HFFc6 (cell line): ENCODE measurements at places on chromosomes 12 and 14.

- DNase-seq, result no peak
These were observed 8.6 kb upstream of the NXPH4 start for GRCh38 chr12:57207731-57208630.

DNA sequence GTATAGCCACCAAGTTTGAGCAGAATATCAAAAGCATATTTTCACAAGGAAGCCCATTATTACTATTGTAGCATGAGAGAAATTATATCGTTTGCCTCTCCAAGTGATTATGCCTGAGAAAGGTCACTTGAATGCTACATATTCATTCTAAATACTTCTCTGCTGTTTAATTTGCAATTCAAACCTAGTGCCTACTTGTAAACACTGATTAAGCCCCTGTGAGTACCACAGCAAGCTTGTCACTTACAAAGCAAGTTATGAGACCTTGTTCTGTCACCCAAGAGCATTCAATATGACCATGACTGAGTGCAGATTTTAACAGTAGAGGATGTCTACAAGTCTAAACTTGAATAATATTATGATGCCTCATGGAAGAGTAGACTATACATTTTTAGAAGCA lies 124.7 kb upstream of the SSTR1 start:
- no peak for DNase-seq

- DNase-seq, result no peak
These were observed 1182.2 kb downstream of the FLRT2 start for GRCh38 chr14:86712176-86712575.

DNA sequence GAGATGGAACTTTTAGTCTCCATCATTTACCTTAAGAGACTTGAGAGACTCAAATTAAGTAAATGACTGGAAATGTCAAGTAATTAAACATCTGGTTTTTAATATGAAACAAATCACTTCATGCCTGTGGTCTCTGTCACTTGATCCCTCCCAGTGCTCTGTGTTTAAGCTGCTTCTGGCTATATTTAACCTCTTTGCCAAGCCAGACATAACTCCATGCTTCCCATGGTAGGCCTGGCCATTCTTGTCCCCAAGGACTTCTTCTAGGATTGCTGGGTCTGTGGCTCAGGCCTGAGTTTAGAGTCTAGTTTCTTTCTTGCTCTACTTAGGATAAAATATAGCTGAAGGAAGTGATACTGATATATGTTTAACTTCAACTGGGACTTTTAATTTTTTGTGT lies 1013.6 kb downstream of the FLRT2 start:
- DNase-seq, result no peak

GRCh38 chr14:19771895-19772430 lies 1.3 kb upstream of the OR4M1 start:
- no peak for DNase-seq

DNA sequence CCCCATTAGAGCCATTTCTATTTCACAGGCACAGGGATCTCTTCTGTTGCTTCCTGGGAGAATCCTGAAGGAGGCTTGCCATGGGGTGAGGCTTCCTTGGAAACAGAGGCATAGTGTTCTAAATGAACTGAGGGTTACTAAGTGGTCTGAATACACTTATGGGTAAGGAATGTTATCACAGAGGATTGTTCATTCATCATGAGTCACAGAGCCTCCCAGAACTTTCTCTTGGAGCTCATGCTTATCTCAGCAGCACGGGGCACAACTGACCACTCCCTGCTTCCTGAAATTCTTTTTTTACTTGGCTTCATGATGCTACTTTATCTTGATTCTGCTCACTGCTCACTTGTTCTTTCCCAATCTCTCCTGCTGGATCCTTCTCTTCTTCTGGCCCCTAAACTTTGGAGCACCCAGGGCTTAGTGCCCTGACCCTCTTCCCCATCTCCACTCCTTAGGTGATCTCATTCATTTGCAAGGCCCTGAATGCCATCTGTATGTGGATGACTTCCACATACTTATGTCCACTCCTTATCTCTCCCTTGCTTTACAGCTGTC lies 57.9 kb downstream of the ANO6 start:
- peak; percentile 97 for DNase-seq

DNA sequence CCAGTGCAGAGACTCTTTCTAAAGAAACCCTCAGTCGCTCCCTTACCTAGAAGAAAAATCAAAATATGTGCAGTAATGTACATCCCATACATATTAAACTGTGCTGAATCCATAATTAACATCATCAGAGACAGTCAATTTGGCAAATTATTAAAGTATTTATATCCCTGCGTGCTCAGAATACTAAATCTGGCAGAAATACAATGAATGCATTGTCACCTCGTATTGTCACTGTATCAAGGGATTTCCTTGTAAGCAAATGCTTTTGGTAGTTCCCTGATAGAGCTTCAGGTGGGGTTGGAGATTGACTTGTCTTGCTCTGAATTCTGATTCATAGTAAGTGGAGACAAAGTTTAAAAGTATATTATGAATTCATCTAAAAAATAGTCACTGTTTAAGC lies 319.1 kb downstream of the PPFIA2 start:
- DNase-seq, result no peak

- DNase-seq, result no peak
These were observed 11.9 kb downstream of the GLTP start for GRCh38 chr12:109868182-109869051.

DNA sequence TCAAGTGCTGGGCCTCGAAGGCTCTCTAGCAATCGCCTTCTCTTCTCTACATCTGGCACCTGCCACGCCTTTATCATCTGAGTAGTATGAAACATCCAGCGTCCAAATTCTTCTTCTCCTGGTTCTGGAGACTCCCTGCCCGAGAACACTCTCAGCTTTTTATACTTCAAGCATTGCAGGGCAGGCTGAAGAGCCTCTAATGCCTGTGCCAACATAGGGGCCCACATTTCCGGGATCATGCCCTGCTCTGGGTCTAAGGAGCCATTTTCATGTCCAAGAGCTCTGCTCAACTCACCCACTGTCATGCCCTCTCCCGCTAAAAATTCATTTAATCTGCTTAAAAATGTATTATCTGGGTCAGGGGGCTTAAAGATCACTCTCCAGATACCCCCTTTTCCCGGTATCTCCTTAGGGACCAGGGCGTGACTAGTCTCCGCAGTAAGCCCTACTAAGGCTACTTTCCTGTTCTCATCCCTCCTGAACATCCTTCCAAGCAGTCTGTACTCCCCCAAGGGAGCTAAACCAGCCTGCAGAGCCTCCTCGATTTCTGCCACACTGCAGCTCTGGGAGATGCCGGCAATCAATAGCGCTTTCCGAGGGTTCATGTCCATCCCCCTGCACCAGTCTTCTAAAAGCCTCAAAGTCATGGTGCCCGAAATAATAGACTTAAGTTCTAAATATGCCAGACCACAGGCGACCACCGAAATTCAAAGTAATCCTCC lies 940 bp downstream of the MOAP1 start:
- DNase-seq, result no peak

- no peak for DNase-seq
These were observed 47.9 kb upstream of the PLEKHG7 start for GRCh38 chr12:92654929-92655328.

DNA sequence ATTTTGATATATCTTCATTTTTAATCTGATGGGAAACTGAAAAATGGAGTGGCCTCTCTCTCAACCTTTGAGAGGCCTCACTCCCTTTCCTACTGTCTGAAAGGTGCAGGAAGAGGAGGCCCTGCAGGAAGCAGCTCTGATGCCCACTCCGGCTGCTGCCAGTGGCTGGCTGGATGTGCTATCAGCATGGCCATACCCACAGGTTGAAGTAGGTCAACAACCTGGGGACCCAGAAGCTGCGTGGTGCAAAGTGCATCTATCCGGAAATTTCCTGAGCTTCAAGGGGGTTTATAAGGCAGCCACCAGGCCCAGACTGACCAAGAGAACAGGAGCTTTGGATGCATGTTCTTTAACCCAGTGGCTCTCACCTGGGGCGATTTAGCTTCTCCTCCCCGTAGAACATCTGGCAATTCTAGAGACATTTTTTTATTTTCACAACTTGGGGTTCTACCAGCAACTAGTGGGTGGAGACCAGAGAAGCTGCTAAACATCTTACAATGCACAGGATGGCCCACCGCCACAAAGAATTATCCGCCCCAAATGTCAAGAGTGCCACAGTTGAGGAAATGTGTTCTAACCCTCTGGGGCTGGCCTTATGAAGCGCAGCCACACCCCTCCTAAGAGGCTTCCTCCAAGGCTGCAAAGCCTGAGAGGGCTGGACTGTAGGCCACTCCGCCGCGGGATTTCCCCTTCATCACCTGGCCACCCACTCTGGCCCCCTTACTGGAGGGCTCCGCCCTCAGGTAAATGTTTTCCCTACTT lies 8.2 kb upstream of the BATF start:
- DNase-seq, result no peak

DNA sequence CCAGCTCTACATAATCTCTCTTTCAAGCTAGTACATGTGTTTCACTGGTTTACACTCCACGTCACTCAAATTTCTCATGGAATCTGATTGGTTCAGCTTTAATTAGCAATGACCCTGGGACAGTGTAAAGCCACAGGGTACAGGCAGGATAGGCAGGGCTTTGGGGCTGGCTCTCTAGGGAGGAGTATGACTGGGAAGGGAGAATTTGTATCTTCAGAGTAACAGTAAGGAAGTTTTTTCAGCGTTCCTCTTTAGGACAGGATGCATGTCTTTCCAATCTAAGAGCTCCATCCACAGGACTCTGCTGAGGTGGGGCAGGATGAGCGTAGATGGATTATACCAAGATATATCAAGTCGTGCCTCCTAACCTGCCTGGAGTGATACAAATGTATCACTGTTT lies 112.0 kb upstream of the CLEC14A start:
- no peak for DNase-seq

DNA sequence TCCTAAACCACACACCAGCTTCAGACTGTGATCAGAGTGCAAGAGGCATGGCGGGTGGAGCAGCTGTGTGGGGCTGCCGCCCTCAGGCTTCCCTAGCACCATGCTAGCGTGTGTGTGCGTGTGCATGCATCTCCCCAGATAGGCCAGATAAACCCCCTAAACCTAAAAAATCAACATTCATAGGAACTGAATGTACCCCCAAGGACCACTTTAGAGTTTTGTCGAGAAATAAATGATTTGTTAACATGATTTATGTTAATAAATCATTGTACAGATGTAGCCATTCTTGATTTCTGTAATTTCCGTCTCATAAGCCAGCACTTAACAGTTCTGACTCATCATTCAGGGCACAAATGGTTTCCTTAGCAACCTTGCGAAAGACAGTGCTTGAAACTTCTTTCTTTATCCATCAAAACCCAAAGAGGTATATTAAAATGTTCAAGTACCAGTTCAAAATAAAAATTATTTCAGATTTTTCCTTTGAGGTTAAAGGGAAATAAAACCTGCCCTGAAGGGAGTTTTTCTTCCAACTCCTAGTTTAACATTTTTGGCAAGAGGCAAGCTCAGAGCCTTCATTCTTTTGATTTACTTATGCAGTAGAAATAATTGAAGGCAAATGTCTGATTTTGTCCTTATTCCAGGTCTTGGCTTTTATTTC lies 206.2 kb upstream of the RGS6 start:
- peak; percentile 72 for DNase-seq

GRCh38 chr12:107373238-107373809 lies 280.0 kb upstream of the CRY1 start:
- no peak for DNase-seq

- DNase-seq, result no peak
These were observed 10.3 kb upstream of the ISM2 start for GRCh38 chr14:77508876-77509275.

- DNase-seq, result no peak
These were observed 15.0 kb downstream of the CCDC85C start for GRCh38 chr14:99589031-99589441.

GRCh38 chr12:107058190-107058589 lies 35.2 kb downstream of the CRY1 start:
- no peak for DNase-seq

DNA sequence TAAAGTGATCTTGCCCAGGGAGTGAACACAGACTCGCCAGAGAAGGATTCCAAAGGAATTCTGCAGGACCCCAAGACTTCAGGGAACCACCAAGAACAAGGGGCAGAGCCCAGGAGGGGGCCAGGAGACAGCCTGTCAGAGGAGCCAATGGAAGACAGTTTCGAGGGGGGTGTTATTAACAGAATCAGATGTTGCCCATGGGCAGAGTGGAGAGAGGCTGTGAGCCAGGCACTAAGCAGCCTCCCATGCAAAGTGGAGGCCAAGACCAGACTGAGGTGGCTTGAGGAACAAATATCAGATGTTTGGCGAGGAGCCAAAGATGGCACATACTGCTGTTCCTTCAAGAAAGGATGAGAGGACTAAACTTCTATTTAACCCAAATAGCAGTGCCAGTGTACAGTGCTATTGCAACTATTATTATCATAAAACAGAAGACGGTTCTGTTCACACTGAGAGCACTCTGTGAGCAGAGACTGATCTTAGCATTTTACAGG lies 12.6 kb downstream of the APPL2 start:
- no peak for DNase-seq

DNA sequence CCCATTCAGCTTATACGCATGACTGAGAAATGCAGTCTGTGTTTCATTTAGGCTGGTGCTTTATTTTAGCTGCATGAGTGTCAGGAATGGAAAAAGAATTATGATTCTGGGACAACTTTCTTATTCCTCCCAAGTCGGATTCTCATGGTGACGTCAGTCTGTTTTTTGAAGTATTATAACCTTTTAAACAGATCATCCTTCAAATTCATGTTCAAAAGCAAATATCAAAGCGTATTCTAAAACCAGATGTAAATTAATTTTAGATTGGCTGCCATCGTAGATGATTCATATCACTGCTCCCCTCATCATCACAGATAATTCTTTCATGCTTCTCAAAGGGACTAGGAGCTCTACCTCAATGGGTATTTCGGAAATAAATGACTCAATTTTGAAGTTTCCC lies 15.0 kb downstream of the FNTB start:
- no peak for DNase-seq

DNA sequence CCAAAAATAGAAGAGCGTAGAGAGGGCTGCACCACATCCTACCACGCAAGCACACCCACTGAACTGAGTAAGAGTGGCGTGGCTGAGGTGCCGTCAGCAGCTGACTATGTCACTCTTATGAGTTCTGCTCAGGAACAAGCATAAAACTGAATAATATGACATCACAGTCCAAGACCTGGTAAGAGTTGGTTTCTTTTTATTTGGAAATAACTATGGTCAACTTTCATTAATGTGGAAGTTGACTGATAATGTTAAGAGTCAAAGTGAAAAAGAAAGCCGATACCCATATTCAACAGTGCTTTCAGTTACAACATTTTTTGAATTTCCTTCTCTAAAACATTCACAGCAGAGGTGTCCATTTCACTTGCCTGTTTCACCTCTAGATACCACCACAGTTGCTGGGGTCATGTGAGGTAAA lies 44.6 kb downstream of the GNS start:
- DNase-seq, result no peak
